ENCODE measurements at places on chromosomes 7 and 10.
A peak's percentile ranks its signal among the peaks of the same experiment; 100 is the strongest.

DNA sequence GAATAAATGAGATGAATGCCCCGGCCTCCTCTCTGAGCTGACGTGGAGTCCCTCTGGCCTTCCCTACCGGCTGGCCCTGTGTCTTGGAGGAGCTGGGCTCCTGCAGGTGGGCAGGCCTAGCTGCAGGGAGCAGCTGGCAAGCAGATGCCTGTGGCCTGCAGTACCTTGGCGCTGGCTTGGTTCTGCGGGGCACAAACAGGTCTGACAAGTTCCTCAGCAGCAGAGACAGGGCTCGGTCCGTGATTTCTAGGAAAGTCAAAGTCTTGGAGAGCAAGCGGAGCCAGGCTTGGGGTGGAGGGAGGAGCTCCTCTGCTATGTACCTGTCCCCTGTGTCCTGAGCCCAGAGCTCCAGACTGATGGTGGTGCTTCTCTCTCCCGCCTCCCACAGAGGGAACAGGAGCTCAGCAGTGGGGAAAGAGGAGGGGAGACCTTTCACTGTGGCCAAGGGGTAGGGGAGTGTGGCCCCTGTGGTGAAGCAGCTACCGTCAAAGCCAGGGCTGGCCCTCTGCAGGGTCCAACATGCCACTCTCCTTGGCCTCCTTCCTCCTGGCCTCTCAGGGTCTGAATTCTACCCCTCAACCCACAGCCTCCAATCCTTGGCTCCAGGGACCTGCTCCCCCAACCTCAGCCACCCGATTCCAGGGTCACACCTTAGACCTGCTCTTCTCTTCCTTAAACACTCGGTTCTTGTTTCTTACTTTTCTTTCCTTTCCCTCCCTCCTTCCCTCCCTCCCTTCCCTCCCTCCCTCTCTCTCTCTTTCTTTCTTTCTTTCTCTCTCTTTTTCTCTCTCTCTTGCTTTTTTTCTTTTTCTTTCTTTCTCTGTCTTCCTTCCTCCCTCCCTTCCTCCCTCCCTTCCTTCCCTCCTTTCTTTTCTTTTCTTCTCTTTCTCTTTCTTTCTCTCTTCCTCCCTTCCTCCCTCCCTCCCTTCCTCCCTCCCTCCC is 20.1 kb downstream of the MYL10 start:
- no peak for DNase-seq

DNA sequence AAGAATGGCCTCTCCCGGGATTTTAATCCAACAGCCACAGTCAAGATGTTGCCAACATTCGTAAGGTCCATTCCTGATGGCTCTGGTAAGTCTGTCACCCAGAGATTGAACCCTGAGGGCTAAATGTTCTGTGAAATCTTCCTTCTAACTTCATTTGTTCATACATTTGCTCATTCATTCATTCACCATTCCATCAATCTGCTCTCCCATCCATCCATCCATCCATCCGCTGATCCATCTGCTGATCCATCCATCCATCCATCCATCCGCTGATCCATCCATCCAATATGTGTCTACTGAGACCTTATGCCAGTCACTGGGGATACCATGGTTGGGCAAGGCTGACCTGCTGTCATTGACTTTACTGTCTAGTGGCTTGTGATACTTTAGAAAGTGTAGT is 65.6 kb downstream of the HK1 start:
- DNase-seq, result no peak

GRCh38 chr10:28375399-28376354 is 72.8 kb upstream of the MPP7 start:
- DNase-seq, result no peak

GRCh38 chr7:100603726-100604027 is 1.5 kb downstream of the PCOLCE start:
- DNase-seq, result no peak

DNA sequence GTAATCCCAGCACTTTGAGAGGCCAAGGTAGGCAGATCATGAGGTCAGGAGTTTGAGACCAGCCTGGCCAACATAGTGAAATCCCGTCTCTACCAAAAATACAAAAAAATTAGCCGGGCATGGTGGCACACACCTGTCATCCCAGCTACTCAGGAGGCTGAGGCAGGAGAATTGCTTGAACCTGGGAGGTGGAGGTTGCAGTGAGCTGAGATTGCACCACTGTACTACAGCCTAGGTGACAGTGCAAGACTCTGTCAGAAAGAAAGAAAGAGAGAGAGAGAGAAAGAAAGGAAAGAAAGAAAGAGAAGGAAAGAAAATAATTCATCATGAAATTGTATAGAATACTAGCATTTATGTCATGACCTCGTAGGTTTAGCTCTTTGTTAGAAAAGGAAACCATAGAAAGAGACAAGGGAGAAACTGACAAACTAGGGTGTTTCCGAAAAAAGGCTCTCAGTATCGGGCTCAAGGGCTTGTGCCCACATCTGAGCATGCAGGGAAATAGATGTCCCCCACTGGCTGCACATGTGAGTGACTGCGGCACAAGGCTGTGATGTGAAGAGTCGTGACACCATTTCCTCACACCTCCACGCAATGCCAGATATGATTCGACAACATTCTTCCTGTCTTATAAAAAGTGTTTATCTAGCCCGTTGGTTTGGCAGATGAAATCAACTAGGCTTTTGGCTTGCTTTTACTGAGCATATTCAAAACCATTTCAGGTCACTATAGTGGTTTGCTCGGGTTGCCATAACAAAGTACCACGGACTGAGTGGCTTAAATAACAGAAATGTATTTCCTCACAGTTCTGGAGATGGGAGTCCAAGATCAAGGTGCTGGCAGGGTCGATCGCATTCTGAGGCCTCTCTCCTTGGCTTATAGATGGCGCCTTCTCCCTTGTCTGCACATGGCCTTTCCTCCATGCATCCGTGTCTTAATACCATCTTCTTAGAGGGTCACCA is 2.0 kb downstream of the SRGN start:
- peak; percentile 73 for DNase-seq

DNA sequence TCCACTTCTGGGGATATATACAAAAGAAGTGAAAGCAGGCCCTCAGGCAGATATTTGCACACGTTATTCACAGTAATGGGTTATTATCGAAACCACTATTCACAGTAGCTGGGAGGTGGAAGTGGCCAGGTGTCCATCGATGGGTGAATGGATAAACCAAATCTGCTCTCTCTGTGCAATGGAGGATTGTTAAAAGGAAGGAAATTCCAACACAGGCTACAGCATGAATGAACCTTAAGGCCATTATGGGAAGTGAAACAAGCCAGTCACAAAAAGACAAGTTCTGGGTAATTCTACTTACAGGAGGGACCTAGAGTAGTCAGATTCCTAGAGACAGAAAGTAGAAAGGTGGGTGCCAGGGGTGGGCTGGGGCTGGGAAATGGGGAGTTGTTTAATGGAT is 48.5 kb upstream of the BHLHA15 start:
- no peak for DNase-seq

- no peak for DNase-seq
These were observed 23.6 kb downstream of the GDI2 start for GRCh38 chr10:5789626-5790025.

DNA sequence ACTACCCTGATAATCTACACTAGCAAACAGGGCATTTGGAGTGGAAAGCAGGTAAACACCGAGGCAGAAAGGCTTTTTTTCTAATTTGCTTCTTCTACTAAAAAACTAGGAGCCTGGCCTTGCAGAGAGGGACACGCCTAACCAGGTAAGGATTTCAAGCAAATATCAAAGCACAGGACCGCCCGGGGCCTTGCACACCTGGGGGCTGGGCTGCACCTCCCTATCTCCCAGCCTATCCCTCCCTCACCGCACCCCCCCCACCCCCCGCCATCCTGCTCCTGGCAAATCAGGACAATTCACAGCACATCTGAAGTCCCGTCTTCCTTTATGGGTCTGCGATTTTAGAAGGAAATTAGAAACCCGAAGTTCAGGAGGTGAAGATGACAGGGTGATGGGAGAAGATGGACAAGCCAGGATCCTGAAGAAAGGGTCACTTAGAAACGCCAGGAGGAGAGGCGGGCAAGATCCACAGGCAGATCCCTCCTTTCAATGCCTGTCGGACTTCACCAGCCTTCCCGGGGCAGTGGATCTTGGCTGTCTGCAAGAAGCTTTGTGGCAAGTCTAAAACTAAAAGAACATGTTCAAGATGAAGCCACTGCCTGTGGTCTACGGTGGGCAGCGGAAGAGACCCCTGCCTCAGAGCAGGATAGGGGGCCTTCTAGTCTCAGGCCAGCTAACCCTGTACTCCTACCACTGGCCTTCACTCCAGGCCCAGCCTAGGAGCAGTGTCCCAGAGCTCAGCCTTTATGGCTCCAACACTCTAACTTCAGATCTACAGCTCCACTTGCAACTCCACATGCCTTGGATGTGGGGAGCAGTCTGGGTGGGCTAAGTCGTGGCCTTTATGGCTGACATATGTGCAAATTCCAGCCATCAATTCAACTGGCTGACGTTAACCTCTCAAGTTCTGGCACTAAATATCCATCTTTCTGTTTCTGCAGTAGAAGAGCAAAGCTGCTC is 43.9 kb downstream of the TNS3 start:
- no peak for DNase-seq

GRCh38 chr7:120927454-120928103 is 23.0 kb upstream of the ING3 start:
- DNase-seq, result no peak

DNA sequence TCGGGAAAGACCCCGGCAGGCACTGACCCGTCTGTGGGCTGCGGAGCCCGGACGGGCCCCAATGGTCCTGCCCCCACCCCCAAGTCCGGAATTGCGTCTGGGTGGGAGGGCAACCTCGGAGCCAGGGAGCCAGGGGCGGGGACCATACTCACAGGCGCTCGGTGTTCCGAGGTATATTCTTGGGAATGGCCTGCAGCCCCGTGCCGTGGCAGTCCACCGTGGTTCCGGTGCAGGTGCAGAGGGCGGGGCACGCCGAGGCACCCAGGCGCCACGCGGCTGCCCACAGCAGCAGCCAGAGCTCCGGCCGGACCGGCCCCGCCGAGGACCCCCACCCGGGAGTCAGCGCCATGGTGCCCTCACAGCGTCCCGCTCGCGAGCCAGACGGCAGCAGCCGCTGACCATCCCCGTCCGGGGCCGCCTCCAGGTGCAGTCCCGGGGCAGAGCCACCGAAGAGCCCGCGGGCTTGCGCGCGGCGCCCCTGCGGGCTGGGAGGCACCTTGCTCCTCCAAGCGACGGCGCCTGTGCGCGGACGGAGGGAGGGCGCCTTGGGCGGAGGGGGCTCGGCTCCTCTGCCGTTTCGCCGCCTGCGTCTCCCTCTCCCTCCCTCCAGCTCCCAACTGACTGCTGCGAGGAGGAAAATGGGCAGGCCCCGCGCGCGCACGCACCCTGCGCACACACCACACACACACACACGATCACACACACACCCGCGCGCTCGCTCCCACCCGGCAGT is at the start of gene SLIT1:
SLIT1 (minus strand) TSS at position 634 of the 733 bp plus-strand sequence; CDS start at position 349, 285 bp downstream.
- no peak for DNase-seq

- DNase-seq, result no peak
These were observed 62.4 kb downstream of the NRP1 start for GRCh38 chr10:33271969-33272583.

DNA sequence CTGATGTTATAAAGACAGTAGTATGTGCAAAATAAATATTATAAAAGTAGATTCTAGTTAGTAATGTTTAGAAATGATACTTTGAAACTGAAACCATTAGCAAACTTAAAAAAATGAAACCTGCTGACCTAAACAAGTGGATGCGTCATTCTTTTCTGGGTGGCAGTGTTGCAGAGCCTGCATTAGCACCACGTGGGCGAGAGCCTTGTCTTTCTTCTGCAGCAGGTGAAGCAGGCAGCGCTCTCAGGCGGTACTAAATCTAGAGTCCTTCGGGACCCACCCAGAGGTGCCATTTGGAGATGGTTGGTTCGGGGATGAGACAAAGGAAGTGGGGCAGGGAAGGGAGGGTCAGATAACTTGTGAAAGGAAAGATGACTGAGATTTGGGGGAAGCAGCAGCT is 759.1 kb upstream of the IGFBP3 start:
- DNase-seq, result no peak

DNA sequence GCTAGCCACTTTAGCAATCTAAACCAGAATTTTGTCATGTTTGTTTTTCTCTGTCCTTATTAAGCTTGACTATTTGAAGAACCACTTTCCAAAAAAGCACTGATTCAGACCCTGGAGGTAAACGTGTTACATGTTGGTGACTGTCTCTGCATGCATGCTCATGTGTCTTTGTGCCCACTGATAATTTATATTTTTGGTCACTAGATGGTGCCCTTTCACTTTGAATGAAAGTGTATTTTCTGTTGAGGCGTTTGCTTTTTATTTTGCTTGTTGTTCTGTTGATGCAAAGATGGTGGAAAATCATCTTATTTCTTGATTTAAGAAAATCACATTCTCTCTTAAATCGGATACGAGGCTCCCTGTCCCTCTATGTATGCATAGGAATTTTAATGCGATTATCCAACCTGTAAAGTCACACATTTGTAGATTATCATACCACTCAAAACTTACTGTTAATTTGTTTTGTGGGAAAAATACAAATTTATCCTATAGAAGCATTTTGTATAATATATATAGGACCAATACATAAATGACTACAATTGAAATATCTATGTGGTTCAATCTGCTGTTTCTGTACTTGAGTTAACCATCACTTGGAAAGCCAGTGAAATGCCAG is 269.3 kb downstream of the BICC1 start:
- no peak for DNase-seq

GRCh38 chr7:39749717-39750116 is 126.3 kb downstream of the RALA start:
- no peak for DNase-seq

DNA sequence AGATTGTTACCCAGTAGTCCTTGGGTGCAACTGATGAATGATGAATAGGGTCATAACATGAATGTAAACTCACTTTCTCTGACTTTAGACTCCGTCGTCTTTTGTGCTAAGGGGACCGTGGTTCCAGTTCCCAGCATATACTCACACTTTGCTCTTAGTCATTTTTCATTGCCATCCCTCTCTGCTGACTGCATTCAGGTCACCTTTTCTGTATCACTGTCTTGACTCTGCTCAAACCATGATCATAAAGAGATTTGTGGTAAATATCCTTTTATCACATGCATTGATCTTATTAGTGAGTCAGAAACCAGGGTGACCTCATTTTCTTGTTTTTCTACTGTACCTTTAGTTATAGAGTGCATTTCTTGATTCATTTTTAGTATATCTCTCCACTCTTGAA is 141.1 kb upstream of the AGR3 start:
- DNase-seq, result peak; percentile 2

GRCh38 chr10:31924833-31925232 is 3.8 kb downstream of the ARHGAP12 start:
- no peak for DNase-seq

GRCh38 chr7:37287131-37287855 is 161.4 kb downstream of the ELMO1 start:
- DNase-seq, result no peak

DNA sequence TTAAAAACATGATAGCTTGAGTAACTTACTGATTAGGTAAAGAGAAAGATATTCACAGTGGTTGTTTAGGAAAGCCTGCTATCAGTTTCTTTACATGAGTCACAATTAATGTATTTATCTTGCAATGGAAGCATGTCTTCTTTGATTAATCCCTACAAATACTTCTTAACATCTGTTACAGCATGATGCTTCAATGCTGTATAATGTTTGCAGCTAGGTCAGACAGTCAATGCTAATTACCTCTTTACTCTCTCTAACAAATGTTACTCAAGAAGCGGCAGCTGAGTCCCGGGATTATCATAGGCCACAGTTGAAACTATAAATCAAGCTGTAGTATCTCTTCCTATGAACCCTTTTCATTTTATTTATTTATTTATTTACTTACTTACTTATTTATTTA is 33.2 kb downstream of the ACBD5 start:
- DNase-seq, result no peak
